Pons (tissue), 1 donor: ENCODE measurements at places on chromosomes 2 and 18.

DNA sequence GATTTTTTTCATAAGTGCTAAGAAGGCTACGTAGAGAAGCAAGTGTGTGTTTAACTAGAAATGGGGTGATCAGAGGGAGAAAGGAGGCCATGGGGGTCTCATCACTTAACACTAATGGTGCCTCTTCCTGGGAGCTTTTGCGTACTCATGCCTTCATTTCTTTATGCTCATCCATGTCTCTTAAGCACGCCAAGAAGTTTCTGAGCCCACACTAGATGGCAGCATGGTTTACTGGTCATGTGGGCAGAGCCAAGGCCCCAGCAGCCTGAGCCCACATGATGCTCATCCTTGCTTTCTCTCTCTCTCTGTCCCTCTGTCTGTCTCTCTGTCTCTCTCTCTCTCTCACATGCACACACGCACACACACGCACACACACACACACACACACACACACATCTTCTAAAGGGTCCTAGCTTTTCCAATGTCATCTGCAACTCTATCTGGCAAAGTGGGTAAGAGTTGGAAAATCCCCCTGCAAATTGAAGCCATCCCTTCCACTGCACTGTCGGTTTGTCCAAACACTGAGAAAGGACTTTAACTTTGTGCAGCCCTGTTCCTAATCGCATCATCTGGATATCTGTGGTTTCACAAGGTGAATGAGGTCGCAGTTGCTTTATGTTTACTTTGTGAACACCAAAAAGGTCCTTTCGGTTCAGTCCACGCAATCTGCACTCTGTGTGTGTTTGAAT lies 137.1 kb upstream of the CCDC68 start:
- DNase-seq, result peak; percentile 83

- DNase-seq, result no peak
Measured at GRCh38 chr2:99989905-99990304, 152.5 kb downstream of the AFF3 start.

DNA sequence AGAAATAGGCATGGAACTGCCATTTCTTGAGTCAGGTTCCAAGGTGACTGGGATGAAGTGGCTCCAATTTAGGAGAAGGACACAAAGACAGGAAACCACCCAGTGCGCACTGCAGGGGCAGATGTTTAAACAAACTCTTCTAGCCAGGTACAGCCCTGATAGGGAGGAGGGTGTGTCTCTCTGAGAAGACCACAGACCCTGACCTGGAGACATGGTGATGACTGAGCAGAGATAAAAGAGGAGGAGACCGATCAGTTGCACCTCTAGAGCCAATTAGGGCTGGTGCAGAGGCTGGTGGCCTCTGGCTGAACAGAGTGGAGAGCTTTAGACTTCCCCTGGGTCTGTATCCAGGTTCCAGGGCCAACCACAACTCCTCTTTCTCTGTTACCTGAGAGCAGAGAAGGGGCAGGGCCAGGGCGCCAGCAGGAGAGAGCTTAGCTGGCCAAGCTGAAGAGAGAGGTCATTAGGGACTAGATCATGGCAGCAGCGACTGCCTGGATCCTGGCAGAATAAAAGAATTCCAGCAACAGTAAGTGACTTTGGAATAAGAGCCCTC lies 5.4 kb upstream of the SPOPL start:
- no peak for DNase-seq

GRCh38 chr2:108612514-108613183 lies 78.4 kb downstream of the LIMS1 start:
- DNase-seq, result no peak

GRCh38 chr2:206341396-206341795 lies 66.9 kb downstream of the ZDBF2 start:
- DNase-seq, result no peak

- DNase-seq, result no peak
Measured at GRCh38 chr2:172845028-172845630, 109.5 kb downstream of the RAPGEF4 start.

DNA sequence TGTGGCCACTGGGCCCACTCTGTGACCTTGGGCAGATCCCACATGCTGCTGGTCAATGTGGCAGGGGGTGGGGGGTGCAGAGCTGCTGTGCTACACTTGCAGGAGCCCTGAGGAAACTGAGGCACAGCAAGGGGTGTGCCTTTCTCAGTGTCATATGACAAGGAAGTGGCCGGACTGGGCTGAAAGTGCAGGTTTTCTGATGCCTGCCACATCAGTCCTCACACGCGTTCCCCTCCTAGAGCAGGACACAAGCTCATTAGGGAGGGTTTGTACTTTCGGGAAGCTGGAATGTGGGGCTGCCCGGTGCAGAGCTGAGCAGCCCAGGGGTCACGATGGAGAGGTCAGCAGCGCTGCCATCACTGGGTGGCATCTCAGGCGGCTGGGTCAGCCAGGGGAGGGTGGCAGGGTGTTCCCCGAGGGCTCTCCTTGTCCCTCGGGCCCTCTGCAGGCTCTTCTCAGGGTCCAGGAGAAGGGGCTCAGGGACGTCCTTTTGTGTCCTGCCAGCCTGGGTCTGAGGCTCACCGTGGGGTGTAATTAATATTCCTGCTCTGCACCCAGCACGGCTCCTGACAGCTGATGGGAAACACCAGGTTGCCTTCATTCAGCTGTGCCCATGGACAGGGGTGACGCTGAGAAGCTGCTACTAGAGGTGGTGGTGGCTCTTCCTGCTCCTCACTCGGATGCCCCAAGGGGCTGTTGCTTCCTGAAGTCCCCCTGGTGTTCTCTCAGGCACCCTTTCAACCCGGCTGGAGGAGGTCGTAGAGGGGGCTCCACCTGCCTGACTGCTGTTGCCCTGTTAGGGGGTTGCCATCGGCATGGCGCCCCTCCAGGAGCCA lies 62.1 kb upstream of the HDAC4 start:
- no peak for DNase-seq

GRCh38 chr2:29033172-29033571 lies 41.2 kb downstream of the PCARE start:
- no peak for DNase-seq
